ENCODE measurements at places on chromosomes 6 and 20.

- no peak for DNase-seq
These were observed 442.2 kb upstream of the MAN1A1 start for GRCh38 chr6:119791736-119792135.

DNA sequence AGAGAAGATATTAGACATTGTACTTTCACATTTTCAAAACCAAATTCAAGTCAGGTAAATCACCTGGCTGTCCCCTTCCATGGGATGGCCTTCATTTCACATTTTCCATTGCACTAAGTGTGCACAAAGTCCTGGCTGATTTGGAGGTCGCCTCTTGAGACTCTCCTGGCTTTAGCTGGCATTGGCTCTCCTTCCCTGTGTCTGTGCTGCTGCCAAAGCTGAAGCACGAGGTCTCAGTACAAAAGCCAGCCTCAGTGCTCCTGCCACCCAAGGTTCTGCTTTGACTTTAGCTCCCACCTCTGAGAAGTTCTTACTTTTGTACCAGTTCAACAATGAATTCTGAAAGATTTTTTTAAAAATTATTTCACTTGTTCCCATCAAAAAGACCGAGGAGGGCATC lies 289.2 kb upstream of the CNR1 start:
- DNase-seq, result no peak

DNA sequence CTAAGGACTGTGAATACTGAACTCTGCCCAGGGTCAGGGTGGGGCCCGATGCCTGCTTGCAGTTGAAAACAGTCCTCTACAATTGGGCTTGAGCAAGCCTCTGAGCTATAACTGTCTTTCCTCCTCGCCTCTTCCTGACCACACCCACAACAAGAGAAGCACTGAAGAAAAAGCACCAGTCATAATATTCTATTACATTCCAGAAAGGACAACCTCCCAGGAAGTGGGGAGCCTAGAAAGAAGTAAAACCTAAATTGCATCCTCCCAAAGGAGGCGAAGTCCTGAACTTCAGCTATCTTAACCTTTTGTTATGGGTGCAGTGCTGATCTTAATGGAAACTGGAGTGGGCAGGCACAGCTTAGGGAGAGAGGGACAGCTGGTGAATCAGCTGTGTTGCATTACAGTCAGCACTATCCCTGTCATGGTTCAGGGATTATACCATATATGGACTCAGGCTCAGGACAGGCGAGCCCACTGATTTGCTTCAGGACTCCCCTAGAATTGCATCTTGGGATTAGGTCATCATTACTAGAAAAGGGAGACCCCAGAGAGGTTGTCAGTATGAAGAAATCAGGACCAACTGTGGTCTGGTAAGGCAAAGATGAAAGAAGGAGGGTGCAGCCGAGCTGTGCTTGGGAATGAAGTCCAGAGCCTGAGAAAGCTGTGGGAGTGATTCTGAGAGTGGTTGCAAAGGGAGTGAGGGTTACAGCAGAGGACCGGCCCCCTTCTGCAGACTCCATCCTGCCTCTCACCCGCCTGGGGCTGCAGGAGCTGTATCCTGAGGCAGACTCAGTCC lies 18.3 kb upstream of the TRAM2 start:
- peak; percentile 88 for DNase-seq

DNA sequence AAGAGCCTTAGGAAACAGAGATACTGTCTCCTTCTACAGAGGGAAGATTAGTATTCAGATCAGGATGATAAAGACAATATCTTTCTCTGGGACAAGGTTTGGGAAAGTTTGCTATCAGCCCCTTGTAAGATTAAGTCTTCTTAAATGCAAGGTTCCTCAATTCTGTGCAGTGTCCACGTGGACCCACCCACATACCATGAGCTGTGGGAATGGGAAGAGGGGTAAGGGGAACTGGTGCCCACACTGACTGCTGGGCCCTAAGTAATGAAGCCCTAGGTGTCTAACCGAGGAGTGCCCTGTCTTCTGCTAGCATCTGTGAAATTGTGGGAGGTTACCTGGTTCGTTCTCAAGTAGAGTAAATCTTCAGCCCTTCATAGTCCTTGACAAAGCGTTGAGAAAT lies 5.8 kb upstream of the SSTR4 start:
- no peak for DNase-seq

GRCh38 chr20:25376886-25377285 lies 13.7 kb downstream of the ABHD12 start:
- DNase-seq, result no peak

GRCh38 chr20:45970646-45971424 lies 1.2 kb downstream of the ZNF335 start:
- peak; percentile 91 for DNase-seq

GRCh38 chr6:8644306-8644705 lies 209.0 kb upstream of the SLC35B3 start:
- DNase-seq, result no peak

DNA sequence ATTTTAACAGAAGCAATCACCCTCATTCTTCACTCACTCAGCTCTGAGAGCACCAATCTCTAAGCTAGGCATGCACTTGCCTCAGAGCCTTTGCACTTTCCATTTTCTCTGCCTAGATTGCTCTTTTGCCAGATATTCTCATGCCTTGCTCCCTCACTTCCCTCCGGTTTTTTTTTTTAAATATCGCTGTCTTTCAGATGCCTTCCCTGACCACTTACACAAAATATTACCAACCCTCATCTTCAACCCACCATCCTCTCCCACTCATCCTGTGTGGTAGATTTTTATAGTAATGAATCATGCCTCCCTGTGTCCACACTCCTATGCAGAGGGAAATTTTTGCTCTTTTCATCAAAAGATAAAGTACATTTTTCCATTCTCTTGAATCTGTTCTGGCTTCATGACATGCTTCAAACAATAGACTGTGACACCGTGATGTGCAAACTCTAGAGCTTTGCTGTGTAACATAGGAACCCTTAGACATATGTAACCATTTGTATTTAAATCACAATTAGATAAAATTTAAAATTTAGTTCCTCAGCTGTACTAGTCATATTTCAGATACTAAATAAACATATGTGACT lies 437.1 kb downstream of the UTRN start:
- DNase-seq, result no peak

- no peak for DNase-seq
These were observed 17.9 kb downstream of the LAMP5 start for GRCh38 chr20:9532069-9532838.

DNA sequence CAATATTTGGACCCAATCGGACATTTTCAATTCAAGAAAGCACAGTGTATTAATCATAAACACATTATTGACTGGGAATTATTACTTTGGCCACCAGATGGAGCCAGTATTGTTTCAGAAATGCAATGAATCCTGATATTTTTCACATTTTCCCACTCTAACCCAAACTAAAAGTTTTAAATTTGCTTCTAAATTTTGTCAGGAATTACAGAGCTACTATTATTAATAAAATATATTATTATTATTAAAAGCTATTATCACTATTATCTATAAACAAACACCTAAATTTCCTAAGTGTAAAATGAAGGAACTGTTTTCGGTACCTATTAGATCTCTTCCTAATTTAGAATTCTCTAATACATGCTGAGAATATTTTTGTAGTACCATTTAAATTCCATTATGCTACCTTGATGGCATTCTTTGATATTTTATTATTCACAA lies 245.3 kb downstream of the OGFRL1 start:
- DNase-seq, result no peak

GRCh38 chr6:165695722-165696515 lies 32.9 kb upstream of the PDE10A start:
- no peak for DNase-seq

- no peak for DNase-seq
These were observed 16.3 kb upstream of the REV3L start for GRCh38 chr6:111499269-111499793.

DNA sequence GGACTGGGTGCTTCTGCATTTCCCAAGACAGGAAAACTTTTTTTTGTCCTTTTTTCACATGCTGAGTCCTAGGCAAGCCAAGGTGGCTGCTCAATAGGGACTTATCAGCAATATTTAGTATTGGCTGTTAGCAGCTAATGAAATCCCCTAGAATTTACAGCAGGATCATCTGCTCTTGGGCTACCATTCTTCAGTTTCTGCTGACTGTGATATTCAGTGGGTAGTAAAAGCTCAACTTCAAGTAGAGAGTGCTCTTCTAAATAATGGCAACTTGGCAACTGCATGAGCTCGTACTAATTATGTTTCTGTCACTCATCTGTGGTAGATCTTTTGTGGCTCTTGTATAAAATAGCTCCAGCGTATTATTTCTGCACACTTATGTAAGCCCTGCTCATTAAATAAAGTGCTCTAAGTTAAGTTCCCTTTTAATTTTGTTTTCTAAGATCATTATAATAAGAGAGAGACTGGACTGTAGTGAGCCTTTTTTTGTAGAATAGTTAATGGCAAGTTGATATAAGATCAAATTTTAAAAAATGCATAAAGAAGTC lies 110.3 kb downstream of the SLC35F1 start:
- no peak for DNase-seq

DNA sequence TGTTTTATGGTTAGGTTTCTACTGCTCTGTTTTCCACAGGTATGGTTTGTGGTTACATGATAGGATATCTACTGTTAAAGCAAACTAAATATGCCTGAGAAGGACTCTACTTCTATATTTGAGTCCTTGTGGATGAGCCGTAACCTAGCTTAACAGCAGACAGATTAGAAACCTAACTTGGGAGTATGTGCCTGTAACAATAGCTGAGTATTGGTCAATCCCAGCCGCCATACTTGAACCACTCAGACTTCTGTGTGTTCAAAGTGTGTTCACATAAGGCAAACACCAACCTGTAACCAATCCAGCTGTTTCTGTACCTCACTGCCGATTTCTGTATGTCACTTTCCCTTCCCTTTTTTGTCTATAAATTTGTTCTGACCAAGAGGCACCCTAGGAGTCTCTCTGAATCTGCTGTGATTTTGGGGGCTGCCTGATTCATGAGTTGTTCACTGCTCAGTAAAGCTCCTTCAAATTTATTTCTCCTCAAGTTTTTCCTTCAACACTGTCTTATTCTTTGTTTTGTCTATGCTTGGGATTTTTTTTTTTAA lies 37.1 kb downstream of the PHF3 start:
- DNase-seq, result no peak

DNA sequence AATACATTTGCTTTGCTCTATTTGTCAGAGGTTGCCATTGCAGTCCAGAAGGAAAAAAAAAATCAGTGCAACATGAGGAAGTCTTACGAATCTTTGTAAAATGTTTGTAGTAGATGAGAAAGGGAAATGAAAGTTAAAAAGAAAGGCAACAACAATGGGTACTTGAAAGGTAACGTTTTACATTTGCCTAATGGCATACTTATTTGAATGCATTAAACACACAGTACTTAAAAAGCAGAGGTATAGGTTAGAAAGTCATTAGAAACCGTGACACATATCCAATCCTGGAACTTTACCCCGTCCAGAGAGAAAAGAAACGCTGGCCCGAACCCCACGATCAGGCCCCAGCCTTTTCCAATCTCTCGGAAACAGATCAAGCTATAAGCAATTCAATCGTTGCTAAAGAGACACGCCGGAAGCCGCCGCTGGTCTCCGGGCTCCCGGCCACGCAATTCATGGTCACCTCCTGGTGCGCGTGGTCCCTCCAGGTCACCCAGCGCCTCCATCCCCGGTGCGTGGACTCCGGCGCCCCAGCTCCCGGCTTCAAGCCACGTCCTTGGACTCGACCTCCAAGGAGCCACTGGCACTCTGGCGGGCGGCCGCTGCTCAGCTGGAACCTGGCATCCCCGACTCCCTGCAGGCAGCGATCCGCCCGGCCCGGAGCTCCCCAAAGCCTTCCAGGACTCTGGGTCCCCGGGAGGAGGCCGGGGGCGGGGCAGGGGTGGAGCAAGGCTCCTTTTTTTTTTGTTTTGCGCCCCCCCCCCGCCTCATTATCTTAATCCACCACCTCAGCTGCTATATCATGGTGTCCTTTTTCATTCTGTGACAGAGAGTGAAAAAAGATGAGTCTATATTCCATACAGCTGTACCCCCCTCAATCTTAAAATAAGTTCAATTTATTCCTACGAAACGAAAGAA lies at the start of gene SLC18B1:
SLC18B1 (minus strand) TSS at position 687 of the 918 bp plus-strand sequence; CDS start at position 506, 181 bp downstream.
- peak; percentile 92 for DNase-seq

DNA sequence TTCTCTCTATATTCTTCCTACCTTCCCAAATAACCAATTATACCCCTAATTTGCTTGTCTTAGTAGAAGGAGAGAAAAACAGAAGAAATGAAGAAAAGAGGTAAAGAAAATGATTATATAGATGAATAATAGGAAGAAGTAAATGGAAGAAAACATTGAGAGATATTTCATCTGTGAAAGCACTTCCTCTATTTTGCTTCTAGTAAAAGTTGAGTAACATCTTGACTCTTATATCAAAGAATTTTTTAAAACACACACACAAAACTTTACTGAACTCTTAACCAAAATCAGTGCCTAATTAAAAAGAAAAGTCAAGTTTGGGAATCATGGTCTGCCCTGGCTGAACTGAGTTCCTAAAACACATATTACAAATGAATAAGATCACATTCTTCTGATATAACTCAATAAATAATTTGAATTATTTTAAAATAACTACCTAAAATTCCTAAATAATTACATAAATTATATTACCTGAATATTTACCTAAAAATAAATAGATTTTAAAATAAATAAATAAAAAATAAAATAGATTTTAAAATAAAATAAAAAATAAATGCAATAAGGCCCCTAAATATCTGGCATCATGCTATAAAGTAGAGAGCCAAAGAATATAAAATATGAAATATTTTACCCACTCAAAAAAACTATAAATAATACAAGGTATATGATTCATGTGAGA lies 8.8 kb downstream of the SLC17A2 start:
- DNase-seq, result no peak

GRCh38 chr6:33654831-33655554 lies 33.9 kb downstream of the ITPR3 start:
- DNase-seq, result no peak

GRCh38 chr20:24674921-24675605 lies 205.6 kb downstream of the SYNDIG1 start:
- no peak for DNase-seq

DNA sequence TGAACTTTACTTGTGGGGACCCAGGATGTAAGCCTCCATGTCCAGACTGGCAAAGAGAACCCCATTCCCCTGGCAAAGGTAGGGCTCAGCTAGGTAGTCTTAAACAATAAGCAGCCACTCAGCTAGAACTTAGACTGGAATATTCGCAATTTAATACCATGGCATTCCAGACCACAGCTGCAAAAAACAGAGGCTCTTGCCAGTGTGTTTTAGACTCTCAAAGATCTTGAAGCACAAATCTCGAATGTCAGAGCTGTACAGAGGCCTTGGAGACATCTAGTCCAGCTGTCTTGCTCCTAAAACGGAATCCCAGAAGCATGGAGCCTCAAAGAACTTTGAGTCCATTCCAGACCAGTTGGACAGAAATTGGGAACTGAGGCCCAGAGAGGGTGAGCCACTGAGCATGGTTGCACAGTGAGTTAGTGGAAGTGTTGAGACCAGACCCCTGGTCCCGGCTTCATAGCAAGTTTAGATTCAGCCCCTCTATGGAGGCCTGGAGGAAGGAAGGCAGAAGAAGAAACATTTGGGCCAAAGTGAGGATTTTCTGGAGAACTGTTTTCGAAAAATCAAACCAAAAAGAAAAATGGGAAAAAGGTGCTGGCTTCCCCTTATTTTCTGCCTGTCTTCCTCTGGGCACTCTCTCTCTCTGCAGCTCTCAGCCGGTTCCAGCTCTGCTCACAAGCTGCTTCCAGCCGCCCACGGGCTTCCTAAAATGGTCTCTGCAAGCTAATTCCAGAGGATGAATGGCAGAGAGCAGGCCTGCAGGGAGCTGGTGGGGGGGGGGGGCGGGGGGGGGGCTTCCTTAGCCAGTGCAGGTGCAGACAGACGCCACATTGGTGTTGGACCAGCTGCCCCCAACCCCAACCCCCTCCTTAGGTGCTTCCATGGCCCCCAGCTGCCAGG lies 32.4 kb downstream of the AAR2 start:
- DNase-seq, result no peak

GRCh38 chr6:156910938-156911337 lies 133.8 kb downstream of the ARID1B start:
- no peak for DNase-seq
